Astrocyte (in vitro differentiated cells and primary cell): ENCODE measurements at places on chromosomes 1 and 21. TPM values are rescaled to one million over a fixed set of nuclear protein-coding genes. Genes with fewer than 3 reads are reported as not detected.

DNA sequence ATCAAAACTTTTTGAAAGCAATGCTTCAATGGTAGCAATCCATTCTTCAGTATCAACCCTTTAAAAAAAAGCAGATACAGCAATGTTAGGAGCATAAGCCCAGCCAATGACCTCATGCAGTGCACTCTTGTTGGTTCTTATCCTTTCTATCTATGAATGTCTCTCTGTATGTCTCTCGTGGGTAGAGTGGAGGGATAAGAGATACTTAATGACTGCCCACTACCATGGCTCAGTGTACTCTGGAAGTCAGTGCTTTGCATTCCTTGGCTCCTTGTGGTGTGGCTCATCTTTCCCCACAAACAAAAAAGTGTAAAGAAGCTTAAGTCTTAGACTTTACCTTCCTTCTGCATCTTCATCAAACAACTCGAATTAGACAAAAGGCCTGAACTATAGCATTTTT lies 50.3 kb downstream of the PCSK9 start:
- H3K36me3 ChIP-seq, result peaks cover 45% of the 10 kb centered on the region
- H3K27ac ChIP-seq, result no peak overlapping the region
- peak; percentile 31 for DNase-seq
- no peaks in the 10 kb centered on the region for H3K4me1 ChIP-seq
- no peaks in the 10 kb centered on the region for H3K27me3 ChIP-seq

DNA sequence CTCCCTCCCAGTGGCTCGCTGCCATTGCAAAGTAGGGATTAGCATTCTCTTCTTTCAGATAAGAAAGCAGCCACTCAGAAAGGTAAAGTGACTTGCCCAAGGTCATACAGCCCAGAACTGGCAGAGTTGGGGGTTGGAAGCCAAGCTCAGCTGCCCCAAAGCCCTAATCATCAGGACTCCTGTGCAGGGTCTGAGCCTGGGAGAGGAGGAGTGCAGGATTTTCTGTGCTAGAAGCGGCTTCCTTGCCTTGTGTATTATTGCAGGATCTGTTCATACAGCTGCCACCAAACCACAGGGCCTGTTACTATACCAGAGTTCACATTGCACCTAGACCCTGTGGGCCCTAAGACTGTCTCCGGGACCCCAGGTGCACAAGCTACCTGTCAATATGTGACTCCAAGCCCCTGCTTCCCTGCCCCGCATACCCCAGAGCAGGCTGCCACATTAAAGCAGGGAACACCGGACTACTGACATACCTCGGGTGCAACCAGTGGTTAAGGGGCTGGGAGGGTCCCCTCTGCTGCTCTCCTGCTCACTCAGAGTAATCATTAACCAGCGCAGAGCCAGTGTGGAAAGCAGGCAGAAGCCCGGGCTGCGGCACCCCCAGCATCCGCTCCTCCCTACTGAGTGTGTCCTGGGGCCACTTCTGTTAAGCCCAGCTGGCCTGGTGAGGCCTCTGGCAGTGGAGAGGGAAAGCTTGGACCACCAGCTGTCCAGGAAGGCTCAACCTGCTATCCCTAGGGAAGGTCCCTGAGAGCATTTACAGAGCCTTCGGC lies 15.8 kb downstream of the HSPG2 start:
- no peaks in the 10 kb centered on the region for H3K27me3 ChIP-seq
- no peak overlapping the region for H3K27ac ChIP-seq
- H3K36me3 ChIP-seq, result no peaks in the 10 kb centered on the region
- no peak overlapping the region for H3K4me3 ChIP-seq

ATAD3C gene
- 1.8 and 2.5 TPM in 2 replicates for total RNA-seq

GRHL3 gene
- 2.6 and 6.9 TPM in 2 replicates for total RNA-seq

DNALI1 gene
- total RNA-seq, result 7.2 and 9.6 TPM in 2 replicates
